ENCODE measurements at places on chromosomes 6 and 20.

DNA sequence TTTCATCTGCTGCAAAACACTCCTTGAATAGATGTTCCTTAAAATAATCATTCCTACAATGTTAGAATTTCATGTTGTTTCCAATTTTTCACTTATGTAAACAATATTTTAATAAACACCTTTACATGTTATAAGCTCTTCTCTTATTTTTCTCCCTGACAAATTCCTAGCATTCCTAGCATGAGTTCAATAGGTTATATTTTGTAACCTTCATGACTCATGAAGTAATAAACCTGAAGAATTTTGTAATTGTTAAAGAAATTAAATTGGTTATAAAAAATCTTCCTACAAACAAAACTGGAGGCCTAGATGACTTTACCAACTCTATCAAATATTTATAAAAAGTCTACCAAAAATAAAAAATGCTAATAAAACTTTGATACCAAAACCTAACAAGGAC lies 66.3 kb downstream of the NT5E start:
- DNase-seq: no peak

- DNase-seq: peak; percentile 54
These were observed 27.4 kb upstream of the MAPRE1 start for GRCh38 chr20:32792316-32792715.

- DNase-seq: no peak
These were observed 30.4 kb downstream of the AFDN start for GRCh38 chr6:167856999-167857660.

DNA sequence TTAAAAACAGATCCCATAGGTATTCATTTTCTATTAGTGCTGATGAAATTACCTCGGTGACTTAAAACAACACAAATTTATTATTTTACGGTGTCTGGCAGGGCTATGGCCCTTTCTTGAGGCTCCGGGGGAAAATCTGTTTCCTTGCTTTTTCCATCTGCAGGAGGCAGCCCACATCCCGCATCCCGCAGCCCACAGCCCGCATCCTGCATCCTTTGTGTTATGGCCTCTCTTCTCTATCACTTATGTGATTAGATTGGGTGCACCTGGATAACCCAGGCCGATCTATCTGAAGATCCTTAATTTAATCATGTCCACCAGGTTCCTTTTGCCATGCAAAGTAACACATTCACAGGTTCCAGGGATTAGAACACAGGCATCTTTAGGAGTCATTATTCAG lies 407.8 kb downstream of the CDC5L start:
- DNase-seq: no peak

DNA sequence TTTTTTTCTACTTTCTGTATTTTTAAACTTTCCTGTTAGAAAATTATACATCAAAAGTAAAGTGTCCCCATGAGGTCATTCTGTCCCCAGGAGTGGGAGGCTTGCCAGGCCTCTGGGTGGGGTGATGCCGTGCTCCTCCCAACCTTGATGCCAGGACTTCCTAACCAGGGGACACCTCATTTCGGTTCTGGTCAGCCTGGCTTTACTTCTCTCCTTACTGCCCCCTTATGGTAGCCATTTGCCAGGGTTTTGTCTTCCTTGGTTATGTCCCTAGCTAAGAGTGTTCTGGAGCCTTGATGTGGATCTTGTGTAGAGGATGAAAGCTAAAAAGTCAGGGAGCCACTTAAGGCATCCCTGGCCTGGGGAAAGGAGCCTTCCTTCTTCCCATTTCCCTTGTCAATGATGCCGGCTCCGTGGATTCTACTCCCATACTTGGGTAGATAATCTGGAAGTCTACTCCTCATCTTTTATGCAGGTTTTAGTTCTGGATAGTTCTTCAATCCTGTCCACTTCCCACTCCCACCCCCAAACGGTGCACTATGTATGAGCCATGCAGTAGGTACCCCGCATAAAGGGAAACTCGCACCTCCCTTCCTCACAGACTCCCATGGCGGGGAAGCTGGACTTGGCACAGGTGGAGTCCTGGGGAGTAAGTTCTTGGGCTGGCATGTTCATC lies 164.1 kb upstream of the SALL4 start:
- DNase-seq: no peak

DNA sequence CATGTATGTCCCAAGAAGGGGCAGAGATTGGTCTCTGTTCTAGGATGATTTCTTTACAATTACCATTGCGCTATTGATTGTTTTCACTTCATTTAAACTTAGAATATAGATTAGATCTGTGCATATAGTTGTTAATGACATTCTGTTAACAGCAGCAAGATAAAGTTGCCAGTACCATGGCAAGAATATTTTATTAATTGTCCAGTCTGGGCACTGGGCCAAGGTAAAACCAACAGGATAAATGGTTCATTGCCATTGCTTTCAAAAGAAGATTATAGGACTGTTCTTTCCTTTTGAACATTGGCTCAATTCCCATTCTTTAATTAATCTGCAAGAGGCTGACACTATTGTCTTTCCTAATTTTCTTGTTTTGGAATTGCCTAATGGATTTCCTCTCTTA lies 592.4 kb downstream of the RFPL4B start:
- DNase-seq: no peak

- DNase-seq: no peak
These were observed 32.4 kb downstream of the MDGA1 start for GRCh38 chr6:37665304-37665703.

DNA sequence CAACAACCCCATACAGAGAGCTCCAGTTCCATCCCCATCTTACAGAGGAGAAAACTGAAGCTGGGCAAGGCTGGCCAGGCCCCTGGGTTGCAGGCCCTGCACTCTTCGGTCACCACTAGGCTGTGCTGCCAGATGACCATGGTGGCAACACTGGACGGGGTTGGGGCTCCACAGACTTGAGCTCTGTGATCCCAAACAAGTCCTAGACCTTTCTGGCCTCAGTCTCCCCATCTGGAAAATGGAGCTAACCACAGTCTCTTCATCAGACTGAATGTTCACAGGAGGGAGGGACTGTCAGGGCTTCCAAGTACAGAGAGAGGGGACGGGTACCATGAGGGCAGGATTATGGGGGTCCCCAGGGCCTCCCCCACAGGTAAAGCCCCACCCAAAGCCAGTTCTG lies 41.3 kb upstream of the NOL4L start:
- DNase-seq: no peak

GRCh38 chr20:5065879-5066383 lies 53.8 kb downstream of the PCNA start:
- DNase-seq: no peak

DNA sequence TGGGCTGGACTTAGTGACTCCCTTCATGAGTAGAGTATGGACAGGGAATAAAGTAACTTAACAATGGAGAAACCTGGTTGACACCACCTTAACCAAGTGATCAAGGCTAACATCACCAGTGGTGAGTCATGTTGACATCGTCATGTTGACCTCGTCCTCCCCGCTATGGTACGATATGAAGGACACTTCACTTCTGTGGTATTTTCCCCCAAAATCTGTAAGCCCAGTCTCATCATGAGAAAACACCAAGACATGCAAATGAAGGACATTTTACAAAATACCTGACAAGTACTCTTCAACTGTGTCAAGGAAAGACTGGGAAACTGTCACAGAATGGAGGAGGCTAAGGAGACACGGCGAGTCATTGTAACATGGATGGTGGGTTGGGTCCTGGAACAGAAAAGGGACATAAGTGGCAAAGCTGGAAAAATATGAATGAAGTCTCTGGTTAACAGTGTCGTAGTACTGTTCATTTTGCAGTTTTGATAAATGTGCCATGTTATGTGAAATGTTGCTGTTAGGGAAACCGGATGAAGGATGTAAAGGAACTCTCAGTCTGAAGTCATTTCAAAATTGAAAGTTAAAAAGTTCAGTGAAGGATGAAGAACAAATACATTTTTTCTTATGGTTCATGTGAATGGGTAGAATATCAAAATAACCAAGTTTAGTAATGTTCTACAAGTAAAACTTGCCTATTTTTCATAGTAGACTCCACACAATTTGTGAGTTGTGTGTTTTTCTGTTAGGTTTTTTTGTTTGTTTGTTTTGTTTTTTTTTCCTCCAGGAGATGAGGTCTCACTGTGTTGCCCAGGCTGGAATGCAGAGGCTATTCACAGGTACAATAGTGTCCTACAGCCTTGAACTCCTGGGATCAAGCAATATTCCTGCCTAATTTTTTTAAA lies 247.5 kb downstream of the TMEM242 start:
- no peak for DNase-seq

DNA sequence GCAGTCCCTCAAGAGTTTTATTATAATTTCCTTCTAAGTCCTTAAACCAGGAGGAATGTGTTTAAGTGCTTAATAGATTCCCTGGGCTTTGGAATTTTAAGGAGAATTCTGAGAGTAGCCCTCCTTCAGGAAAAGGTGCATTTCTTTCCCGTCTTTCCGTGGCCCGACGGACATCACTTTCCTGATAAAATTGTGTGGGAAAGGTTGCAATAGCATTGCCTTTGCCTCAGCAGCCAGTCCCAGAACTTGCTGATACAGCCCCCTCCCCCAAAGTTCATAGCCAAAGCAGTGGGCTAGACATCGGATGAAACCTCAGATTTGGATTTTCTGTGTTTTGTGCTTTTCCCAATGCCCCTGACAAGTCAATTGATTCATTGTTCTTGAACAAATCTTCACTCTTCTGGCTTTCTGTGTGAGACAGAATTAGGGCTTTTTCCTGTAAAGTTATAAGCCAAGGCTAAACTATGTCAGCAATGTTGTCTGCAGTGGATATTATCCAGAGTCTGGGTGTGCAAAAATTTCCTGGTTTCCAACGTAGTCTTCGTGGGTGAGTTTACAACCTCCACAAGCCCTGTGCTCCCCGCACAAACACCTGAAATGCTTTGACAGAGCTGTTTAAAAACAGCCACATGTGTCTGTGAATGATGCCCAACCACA lies 1.1 kb upstream of the SMOC2 start:
- no peak for DNase-seq

- DNase-seq: no peak
These were observed 336.7 kb downstream of the DHX35 start for GRCh38 chr20:39298571-39299506.

DNA sequence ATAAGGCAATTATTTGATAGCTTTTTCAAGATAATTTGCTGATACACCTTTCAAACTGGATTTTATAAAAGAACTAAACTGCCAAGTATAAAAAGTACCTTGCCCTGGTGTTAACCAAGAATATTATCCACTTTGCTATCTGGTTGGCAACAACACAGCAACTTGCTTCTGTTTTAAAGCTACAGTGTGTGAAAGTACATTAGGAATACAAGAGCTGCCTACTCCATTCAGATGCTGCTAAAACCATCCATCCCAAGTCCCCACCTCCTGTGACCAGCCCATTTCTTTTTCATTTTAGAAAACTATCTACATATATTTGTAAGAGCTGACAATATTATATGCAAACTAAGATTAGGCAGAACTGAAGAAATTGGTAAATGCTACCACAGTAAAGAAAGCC lies 12.8 kb downstream of the CLDN20 start:
- no peak for DNase-seq

GRCh38 chr6:14645841-14646240 lies 528.3 kb downstream of the CD83 start:
- no peak for DNase-seq

GRCh38 chr6:156773476-156773875 lies 3.7 kb upstream of the ARID1B start:
- DNase-seq: no peak

- no peak for DNase-seq
These were observed 133.6 kb downstream of the DNAH8 start for GRCh38 chr6:38848760-38849159.

DNA sequence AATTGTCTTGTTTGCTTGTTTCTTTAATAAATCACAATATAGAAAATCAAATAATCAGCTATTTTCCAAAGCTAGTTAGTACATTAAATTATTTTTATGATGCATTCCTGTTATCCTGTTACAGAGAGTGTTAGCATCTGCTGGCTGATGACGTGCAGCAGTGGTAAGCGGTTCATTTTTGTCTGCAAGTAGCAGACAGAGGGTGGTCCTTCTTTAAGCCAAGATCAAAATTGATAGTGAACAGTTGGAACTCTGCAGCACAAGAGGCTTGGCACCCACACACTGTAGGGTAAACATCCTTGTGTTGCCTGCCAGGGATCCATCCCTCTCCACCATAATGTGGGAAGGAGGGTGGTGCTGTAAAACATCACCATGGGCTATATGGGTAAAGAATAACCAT lies 158.3 kb downstream of the FRK start:
- no peak for DNase-seq

DNA sequence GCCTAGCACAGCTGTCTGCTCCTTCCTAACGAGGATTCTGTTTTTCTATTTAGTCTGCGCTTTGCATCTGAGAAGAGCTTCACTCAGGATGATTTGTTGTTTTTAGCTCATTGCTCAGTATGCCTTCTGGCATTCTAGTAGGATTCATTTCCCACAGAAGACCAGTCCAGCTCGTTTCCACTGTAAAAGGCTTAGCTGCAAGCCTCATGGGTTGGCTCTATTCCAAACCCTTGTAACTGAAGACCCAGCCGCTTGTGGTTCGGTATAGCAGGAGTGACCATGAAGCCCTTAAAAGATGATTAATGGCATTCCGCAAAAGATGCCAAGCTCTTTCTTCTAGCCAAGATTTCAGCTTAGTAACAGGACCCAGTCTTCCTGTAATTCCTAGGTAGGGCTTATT lies 7.2 kb downstream of the ADGRF1 start:
- no peak for DNase-seq

DNA sequence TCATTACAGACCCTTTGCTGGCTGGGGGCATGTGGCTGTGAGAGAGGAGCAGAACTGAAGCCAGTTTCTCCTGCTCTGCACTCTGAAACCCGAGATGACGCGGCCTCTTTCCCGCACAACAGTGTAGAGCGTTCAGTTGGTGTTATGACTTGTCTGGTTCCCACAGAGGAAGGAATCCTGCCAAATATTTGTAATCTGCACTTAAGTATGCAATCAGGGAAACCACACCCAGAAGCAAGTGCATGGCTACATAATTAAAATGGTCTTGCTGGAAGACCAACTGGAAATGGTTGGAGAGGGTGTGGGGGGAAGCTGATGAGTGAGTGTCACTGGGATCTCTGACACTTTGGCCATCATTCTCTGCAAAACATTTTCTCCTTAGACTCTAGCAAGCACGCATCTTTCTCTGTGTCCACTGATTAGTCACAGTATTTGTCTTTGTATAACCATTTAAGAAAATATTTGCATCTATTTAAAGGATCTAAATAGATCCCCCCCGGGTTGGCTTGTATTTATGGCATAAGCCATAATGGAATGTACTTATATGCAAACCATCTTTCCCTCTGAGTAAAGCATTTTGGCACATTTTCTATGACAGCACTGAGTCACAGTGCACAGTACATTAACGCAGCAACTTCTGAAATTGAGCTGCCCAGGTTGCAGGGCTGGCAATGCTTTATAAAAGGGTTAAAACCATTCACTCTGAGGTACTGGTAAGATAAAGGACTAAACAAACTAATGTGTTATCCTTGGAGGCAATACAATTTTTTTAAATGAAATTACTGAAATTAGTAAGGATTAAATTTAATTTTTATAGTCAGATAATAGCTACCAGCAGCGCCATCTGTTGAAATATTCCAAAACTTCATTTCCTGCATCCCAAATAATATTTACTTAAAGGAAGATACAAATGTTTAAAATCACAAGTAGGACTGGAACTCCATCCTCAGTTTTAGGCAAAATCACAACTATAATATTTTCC lies 76.7 kb downstream of the FOXC1 start:
- no peak for DNase-seq
